Caudate nucleus (tissue), 63 donors: ENCODE measurements at places on chromosomes 3 and 15.

- no peak for DNase-seq
Observed at GRCh38 chr15:39510001-39510701, 70.7 kb upstream of the THBS1 start.

GRCh38 chr15:50906954-50907600 is 1.4 kb upstream of the AP4E1 start:
- DNase-seq: no peak

GRCh38 chr3:46660543-46661523 is 32.6 kb downstream of the ALS2CL start:
- DNase-seq: no peak

- DNase-seq: no peak
Observed at GRCh38 chr3:16896820-16897219, 12.1 kb downstream of the PLCL2 start.

DNA sequence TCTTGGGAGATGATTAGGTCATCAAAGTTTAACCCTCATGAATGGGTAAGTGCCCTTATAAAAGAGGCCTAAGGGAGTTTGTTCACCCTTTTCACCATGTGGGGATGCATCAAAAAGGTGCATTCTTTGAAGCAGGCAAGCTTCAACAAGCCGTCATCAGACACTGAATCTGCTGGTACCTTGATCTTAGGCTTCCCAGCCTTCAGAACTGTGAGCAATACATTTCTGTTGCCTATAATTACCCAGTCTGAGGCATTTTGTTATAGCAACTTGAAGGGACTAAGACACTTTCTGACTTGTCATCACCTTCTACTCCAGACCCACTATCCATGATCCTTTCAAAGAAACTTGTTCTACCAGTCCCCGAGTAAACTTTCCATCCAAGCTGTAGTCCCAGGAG is 44.6 kb upstream of the LRRC58 start:
- no peak for DNase-seq

DNA sequence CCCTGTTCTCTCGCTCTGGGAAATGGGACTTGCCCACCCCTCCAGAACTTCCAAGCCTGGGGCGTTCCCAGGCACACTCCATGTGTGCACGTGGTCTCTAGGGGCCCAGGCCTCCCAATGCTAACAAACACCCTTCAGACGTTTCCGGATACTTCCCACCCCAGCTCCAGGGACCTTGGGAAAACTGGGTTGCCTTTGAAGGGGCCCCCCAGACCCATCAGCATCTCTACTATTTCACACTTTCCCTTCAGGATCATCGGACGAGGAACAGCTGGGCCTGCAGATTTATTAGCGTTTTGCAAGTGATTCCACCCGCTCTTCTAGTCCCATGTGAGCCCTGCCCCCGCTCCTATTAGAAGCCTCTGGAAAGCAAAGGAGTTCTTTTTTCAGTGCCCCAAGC is 63.2 kb downstream of the MAGEF1 start:
- no peak for DNase-seq

GRCh38 chr15:77838595-77838994 is 205.9 kb upstream of the LINGO1 start:
- no peak for DNase-seq

- no peak for DNase-seq
Observed at GRCh38 chr15:65082303-65082953, 5.9 kb downstream of the KBTBD13 start.

DNA sequence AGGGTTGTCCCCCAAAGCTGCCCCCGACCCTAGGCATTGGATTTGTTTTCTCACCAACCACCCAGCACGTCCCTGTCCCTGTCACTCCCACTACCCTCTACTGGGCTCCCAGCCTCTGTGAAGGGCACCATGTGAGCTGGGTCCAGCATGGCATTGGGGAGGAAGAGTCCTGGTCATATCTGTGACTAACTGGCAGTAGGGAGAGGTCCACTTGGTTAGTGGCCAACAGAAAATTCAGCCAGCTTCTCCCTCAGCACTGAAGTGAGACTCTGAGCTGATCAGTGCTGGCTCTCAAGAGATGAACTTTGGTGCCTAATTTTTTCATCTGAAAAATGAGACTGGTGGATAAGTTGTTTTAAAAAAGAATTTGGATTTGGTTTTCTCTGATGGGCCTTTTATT is 11.3 kb upstream of the KIF23 start:
- no peak for DNase-seq

DNA sequence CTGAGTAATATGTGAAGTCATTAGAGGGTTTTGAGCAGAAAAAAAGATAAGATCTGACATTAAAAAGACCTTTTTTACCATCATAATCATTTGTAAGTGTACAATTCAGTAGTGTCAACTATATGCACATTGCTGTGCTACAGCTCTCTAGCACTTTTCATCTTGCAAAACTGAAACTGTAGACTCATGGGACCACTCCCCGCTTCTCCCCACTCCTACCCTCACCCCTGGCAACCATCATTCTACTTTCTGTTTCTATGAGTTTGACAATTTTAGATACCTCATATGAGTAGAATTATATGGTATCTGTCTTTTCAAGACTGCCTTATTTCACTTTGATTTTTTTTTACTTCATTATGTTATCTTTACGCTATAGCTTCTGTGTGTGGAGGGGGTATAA is 112.8 kb downstream of the NSUN3 start:
- DNase-seq: no peak

DNA sequence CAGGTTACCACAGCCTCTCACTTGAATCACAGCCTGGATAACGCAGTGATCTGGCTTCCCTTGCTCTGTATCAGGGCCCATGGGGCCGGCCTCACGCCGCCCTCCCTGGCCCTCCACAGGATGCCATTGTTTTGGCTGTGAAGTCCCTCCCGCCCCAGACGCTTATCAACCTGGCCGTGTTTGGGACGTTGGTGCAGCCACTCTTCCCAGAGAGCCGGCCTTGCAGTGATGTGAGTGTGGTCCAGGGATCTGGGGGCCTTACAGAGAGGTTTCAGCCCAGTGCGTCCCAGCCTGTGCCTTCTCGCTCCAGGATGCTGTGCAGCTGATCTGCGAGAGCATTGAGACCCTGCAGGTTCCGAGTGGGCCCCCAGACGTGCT is 6.6 kb downstream of the VWA5B2 start:
- no peak for DNase-seq

DNA sequence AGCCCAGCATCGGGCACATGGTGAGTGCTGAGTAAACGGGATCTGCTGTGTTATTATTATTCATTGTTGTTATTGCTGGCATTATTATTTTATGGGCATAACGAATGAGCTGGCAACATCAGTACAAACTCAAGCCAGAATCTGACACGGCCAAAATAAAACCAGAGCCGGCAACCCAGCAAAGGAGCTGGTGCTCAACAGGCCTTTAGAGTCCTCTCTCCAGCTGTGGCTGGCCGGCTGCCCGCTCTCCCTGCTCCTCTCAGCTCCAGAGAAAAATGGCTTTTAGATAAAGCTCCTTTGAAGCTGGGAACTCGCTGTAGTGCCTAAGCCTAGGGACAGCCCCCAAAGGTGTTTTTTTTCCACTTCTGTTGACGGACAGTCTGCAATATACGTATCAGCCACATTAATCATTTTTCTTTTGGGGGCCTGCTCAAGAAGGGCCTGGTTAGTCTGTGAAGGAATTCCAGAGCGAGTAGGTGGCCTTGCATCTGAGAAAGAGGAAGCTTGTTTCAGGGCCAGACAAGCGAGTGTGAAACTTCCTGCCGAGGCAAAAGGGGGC is 193.9 kb upstream of the UBE2E1 start:
- DNase-seq: peak; percentile 80

- no peak for DNase-seq
Observed at GRCh38 chr3:160960568-160960967, 144.6 kb downstream of the B3GALNT1 start.

GRCh38 chr15:98375513-98376340 is 272.6 kb upstream of the IGF1R start:
- no peak for DNase-seq

- DNase-seq: no peak
Observed at GRCh38 chr3:140011611-140012277, 76.8 kb downstream of the CLSTN2 start.

- no peak for DNase-seq
Observed at GRCh38 chr3:126019683-126020082, 50.7 kb downstream of the ROPN1B start.

- no peak for DNase-seq
Observed at GRCh38 chr3:113844622-113845222, 6.1 kb downstream of the GRAMD1C start.

DNA sequence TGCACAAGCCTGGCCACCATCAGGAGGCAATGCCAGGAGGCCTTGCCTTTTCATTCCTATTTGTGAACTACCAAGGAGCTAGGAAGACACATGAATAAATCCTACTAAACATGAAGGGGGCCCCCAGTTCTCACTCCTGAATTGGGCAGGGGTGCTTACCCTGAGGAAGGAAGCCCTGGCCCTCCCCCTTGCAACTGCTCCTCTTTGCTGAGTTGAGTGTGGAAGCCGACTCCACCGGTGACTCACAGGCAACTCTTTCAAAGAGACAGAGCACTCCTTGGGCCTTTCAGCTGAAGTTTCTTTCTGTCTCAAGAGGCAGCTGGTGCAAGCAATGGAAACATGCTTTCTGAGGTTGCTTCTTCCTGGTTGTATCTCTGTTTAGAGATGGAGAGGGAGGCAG is 1.7 kb downstream of the GABRG3 start:
- DNase-seq: no peak

GRCh38 chr3:120350401-120350941 is 1.3 kb upstream of the LRRC58 start:
- no peak for DNase-seq

GRCh38 chr3:65807225-65807624 is 231.5 kb downstream of the MAGI1 start:
- no peak for DNase-seq

GRCh38 chr3:189249987-189250386 is 78.2 kb downstream of the TPRG1 start:
- no peak for DNase-seq

GRCh38 chr3:67382536-67382935 is 271.9 kb downstream of the SUCLG2 start:
- DNase-seq: no peak

GRCh38 chr15:97479957-97480356 is 480.5 kb upstream of the ARRDC4 start:
- no peak for DNase-seq

DNA sequence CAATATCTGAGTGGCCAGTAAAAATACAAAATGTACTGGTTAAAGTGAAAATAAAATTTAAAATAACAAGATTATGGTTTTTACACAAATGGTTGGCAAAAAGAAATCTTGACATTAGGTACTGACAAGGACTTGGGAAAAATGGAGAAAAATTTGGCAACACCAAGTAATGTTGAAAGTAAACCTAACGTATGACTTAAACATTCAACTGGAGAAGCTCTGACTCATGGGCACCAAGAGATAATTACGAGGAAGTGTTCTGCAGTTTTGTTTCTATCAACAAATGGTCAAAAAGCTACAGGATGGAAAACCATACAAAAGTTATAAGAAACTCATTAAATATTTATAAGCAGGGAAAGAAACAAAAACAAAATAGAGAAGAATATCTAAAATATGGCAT is 177.7 kb downstream of the ZNF385D start:
- no peak for DNase-seq

GRCh38 chr15:51341366-51342226 is at the start of gene GLDN:
Gene GLDN (plus strand): TSS chr15:51341655. CDS start chr15:51341685, 30 bp downstream.
- peak; percentile 82 for DNase-seq

DNA sequence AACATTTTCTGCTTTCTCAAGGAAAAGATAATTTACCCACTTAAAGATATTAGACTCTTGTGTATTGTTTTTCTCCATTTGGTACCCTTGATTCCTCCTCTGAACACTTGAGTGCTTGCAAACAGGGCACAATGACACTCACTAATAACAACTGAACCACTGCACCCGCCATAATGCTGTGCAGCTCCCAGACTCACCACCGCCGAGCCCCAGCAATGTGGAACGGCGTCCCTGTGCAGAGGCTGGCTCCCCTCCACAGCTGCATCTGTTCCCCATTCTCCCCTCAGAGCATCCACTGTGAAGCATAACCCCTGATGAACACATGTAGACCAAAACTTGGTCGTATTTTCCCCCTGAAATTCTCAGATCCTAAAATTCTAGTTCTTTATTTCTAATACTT is 276.2 kb upstream of the PLSCR5 start:
- DNase-seq: no peak

DNA sequence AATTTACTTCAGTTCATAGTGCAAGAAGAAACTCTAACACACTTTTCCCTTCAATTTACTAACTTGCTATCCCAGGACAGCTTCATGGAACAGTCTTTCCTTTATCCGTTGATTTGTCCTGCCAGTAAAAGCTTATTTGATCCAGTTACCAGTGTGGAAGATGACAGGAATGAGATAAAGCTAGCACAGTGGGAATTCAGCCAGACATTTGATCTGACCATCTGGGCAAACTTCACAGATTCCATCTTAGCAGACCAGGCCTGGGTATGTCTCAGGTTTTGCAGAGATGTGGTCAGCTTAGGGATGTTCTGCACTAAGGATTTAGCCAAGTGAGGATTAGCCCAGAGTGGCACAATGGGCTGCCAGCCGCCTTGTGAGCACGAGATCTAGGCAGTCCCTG is 19.7 kb downstream of the CEMIP start:
- no peak for DNase-seq

DNA sequence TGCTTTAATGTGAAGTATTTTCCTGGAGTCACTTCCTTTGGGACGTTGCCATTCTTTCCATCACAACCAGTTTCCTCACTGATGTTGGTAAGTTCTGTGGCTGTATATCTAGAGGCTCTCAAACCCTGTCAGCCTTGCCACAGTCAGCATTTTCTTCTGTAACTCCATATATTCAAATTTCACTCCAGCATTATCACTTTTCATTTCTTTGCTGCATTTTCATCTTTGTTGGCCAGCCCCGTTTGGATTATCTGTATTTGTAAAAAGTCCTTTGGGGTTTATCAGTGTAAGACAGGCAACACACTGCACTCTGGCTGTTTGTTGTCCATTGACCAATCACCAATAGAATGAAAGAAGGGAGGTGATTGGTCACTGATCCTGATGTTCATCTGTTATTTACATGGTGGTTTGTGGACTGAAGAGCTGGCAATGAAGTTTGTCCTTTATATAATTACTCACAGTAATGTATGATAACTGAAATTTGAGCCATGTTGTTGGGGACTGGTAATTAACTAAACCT is 20.3 kb downstream of the GMPS start:
- DNase-seq: no peak

GRCh38 chr3:111260878-111261277 is 189.3 kb downstream of the NECTIN3 start:
- DNase-seq: no peak
